Activated CD8-positive, alpha-beta memory T cell treated with anti-CD3 and anti-CD28 coated beads for 48 hours (primary cell): ENCODE measurements at places on chromosomes 7 and 10.

GRCh38 chr7:94054130-94054529 lies 50.0 kb upstream of the BET1 start:
- no peak for DNase-seq

DNA sequence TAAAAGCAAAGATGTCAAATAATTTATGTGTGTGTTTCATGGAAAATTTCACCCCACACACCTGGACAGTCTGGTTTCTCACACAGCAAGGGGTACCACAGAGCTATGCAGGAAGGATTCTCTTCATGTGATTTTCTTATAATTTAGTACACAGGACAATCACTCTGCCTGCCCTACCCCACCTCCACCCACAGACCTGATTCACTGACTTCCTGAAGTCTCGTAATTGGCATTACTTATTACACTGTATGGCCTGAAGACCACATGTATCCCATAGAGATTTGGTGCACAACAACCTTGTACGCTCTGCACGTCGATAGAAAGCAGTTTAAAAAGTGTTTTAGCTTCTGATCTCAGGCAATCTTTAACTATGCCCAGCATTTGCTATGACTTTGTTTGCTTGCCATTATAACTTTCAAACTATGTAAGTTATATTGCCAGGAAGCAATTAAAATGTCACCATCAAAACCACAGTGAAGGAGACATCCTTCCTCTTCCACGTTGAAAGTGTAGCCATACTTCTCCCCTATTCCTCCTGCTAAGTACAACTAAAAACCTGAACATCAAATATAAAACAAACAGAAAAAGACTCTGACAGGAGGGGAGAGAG lies 279.4 kb upstream of the IMMP2L start:
- no peak for DNase-seq

DNA sequence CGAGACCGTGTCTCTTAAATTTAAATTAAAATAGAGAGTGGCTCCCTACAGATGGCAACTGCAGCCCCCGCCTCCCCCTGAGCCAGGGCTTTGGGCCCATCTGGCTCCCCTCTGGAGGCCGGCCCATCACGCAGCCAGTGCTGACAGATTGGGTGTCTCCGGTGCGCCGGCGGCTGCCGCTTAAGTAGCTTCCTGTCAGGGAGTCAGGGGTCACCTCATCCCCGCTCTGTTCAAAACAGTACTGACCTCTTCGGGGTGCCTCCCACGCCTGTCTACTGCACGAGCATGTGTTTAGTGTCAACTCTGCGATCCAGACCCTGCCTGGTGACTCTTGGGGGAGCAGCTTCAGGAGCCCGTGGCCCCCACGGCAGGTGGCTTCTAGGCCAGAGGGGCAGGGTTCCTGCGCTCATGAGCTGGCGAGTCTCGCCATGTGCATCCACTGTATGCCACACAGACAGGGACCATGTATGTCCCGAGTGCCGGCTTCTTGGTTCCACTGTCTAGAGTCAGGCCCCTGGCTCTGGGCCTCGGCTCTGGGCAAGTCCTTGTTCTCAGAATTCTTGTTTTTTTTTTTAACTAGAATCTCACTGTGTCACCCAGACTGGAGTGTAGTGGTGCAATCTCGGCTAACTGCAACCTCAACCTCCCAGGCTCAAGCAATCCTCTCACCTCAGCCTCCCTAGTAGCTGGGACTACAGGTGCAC lies 36.1 kb downstream of the KCTD7 start:
- DNase-seq, result no peak

DNA sequence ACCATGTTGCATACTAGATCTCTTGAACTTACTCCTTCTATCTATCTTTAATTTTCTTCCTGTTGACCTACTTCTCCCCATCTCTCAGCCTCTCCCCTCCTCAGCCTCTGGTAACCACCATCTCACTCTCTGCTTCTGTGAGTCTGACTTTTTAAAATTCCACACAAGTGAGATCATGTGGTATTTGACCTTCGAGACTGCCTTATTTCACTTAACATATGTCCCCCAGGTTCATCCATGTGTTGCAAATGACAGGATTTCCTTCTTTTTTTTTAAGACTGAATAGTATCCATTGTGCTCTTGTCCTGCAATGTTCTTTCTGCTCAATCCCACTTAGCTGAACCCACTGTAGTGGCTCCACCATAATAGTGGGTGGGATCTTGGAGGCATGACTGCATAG lies 51.4 kb upstream of the DNAJC1 start:
- no peak for DNase-seq

- no peak for DNase-seq
Measured at GRCh38 chr7:55871932-55872485, 9.5 kb upstream of the SEPTIN14 start.

DNA sequence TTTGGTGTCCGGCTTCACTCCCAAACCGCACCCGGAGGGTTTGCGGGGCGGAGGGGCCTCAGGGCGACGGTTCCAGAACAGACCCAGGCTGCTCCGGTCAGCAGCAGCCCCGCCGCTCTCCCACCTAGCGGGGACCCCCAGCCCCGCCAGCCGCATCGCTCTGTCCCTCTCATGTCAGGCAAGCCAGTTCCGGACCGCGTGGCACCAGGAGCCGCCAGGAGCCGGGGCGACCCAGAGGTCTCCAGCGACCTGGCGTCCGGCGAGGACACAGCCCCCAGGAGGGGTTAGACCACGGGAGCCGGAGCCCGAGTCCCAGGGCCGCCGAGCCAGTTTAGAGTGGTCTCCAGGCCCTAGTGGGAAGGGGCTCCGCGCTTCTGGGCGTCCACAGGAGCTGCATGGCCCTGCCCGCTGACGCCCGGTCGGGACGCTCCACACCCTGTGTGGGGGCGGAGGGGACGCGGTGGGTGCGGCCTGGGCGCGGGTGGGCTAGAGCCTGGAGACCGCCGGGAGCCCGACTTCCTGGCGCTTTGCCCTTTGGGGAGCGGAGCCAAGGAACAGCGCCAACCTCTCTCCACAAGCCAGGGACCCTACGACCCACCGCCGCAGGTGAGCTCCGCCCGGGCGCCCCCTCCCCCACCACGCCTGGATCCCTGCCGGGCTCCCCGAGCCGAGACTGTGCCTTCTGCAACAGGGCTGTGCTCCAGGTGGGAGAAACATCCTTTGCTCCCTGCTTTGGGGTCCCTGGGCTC lies 43.4 kb downstream of the ZNF117 start:
- DNase-seq, result no peak

- no peak for DNase-seq
Measured at GRCh38 chr10:73906524-73907447, 4.1 kb upstream of the PLAU start.

DNA sequence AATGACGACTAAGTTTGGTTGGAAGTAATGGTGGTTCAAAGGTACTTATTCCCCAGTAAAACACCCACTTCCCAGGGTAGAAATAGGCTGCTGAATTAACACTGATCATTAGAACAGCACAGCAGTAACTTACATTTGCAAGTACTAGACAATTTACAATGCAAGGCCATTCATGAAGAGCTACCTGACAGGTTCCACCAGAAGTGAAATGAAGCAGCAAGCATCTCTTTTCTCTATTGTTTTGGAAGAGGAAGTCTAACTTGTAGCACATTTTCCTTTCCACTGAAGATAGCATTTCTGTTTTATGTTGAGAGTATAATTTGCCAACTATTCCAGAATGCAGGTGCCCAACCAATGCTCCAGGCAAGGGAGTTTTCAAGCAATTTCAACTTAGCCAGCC lies 145.9 kb downstream of the CREB5 start:
- DNase-seq, result no peak

DNA sequence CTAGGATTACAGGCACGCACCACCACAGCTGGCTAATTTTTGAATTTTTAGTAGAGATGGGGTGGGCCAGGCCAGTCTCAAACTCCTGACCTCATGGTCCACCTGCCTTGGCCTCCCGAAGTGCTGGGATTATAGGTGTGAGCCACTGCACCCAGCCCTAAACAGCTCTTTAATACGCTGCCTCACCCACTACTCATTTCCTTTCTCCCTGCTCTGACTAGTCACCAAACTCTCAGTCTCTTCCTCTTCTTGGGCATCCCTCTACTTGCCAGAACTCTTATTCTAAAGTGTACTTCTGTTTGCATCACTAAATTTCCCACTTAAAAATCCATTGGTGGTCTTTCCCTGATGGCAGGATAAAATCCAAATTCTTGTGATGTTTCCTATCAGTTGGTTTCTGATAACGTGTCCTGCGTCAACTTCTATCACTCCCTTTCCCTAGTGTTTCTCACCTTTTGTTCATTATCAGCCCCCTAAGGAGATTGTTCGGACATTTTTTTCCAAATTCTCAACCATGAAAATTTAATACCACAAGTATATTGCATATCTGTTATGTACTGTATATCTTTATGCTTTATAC lies 124.7 kb downstream of the CUBN start:
- DNase-seq, result no peak

DNA sequence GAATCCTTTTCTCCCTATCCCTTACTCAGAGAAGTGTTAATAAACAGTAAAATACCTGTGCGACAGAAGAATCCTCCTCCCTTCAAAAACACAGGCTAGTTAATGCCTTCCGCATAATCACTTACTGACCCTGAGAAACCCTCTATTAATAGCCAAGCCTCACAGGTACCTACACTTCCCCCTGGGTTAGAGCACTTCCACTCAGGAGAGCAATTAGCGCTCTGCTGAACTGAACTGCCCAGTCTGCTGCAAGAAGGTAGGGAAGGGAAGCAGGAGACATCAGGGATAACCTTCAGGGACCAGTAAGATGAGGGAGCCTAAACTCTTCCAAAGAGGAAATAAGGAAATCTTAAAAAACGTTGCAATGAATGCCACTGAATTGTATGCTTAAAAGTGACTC lies 39.6 kb downstream of the KIAA1549 start:
- DNase-seq, result no peak

DNA sequence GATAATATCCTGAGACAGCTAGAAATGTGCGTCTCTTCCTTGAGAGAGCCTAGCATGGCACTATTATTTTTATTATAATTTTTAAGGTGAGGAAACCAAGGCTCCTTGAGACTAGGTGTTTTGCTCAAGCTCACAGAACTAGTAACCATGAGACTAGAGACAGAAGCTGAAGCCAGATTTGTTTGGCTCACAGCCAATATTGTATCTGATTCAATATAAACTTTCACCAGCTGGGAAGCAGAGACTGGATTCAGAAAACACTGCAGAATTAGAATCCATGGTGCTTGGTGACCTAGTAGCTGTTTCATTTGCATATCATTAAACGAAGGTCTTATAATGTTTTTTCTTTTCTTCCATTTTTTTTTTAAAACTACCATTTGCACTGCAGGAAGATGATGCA lies 64.4 kb downstream of the DNAJB9 start:
- DNase-seq, result no peak

DNA sequence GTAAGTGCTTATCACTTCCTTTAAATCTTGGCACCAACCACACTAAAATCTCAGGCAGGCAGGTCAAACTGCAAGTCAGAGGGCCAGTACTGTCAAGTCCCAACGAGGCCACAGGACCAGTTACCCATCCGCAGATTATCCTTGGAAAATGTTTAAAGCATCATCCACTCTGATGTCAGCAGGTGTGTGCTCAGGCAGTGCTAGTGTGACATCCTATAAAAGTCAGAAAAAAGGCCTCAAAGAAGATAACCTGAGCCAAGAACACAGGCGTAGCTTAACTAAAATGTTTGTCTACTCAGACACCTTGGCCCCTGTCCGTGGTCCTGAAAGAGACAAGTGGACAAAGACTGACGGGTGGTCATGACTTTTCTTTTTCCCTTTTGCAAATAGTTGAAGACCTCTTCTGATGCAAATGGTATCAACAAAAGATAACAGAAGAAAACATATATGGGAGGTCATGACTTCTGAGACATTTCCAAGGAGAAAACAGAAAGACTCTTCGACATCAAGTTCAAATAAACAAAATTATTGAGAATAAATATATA lies 309.3 kb downstream of the KCNMA1 start:
- DNase-seq, result no peak

GRCh38 chr10:133084491-133084890 lies 3.2 kb upstream of the ADGRA1 start:
- no peak for DNase-seq

DNA sequence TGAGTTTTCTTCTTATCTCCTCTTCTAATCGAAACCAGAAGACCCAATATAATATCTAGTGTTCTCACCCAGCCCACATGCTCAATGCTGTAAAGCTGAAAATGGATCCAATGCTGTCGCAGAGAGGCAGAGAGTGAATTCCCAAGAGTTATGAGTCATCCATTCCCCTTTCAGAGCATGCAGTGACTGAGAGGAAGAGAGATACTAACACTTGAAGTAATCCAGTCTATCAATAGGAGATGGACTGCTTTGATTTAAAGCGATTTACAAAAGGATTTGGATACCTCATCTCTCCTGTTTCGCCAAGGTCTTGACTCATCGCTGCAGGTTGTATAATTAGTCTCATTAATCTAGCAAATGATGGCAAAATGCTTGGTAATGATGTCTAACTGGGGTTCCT lies 41.5 kb upstream of the PRKCQ start:
- no peak for DNase-seq

- no peak for DNase-seq
Measured at GRCh38 chr10:116316503-116316902, 7.7 kb upstream of the CCDC172 start.

GRCh38 chr10:71389768-71390460 lies 6.8 kb upstream of the CDH23 start:
- DNase-seq, result no peak

GRCh38 chr7:37683246-37684120 lies at the start of gene GPR141:
Gene GPR141, plus strand, starts transcription at chr7:37683766. Its CDS starts 56,628 bp downstream, at chr7:37740394.
- no peak for DNase-seq

GRCh38 chr10:21042536-21042935 lies 145.4 kb upstream of the NEBL start:
- DNase-seq, result no peak

DNA sequence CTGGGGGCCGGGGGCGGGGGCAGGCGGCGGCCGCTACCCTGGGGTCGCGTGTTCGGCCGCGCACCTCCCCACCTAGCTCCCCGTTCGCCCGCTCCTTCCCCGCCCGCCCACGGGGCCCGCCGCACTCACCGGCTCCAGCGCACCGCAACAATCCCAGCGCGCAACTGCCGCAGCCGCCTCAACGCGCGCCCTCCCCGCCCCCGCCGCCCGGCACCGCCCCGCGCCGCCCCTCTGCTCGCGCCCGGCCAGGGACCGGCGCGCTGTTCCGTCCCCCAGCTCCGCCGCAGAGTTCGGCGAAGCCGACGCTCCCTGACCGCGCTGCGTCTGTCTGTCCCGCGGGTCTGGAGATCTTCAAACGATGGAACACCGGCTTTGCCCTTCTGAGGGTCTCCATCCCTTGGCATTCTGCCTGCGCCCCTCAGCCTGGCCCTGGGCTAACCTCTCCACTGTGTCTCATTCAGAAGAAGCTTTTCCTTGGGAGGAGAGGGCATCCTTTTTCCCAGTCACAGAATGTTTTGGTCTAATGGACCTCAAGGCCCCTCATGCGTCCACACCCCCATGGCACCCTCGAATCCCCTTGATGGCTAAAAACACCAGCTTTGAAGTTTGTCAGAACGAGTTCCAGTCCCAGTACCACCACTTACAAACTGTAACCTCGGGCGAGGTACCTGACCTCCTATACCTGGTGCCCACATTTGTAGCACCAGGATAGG lies at the start of gene NT5C2:
Gene NT5C2 (minus strand): TSS at position 166 of the 713 bp plus-strand sequence. CDS start 18,314 bp downstream, outside the sequence.
- DNase-seq, result peak; percentile 61

DNA sequence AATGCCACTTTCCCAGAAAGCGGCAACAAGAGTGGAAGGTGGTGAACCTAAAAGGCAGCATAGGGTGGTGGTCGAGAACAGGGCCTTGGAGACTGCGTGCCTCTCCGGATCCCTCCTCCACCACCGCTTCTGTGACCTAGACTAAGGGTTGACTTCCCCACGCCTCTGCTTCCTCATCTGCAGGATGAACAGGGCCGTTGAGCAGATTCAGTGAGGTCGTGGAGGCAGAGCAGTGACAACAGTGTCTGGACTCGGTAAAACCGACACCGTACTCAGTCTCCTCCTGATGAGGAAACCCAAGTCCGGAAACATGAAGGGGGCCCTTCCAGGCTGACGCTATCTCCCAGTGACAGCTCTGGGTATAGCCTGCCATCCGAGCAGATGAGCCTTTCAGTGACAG lies 162.6 kb downstream of the CELF2 start:
- peak; percentile 50 for DNase-seq
